Fibroblast of skin of left biceps (primary cell): ENCODE measurements at places on chromosomes 3 and 15.
A peak's percentile ranks its signal among the peaks of the same experiment; 100 is the strongest.

- no peak for DNase-seq
These were observed 9.1 kb downstream of the TASOR start for GRCh38 chr3:56673781-56674457.

DNA sequence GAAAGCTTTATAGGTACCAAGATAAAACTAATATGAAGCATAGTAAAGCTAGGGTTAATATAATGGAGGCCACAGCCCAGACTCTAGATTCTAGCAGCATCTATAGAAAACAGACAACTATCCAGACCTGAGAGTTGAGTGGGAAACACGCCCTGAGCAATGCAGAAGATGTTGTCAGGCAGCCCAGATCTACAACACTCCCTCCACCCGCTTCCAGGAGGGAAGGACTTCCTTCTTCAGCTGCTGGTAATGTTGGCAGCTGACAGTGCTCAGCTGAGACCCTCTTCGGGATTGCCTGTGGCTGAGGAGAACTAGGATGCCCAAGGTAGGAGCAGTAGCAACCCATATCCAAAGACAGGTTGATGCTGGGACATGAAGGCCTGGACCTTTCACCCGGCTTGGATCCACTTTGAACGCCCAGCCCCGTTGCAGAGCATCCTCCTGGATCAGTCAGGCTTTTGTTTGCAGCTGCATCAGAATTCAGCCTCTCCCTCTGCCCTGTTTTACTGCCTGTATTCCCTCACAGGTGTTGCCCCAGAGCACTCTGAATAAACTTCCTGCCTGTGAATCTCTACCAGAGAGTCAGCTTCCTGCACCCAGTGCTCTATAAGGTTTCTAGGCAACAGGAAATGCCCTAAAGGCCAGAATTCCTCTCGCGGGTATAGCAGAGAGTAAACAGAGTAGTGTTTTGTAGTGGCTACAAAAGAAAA lies 174.7 kb upstream of the IL12A start:
- DNase-seq, result no peak

GRCh38 chr3:110430146-110430545 lies 641.5 kb upstream of the NECTIN3 start:
- DNase-seq, result no peak

DNA sequence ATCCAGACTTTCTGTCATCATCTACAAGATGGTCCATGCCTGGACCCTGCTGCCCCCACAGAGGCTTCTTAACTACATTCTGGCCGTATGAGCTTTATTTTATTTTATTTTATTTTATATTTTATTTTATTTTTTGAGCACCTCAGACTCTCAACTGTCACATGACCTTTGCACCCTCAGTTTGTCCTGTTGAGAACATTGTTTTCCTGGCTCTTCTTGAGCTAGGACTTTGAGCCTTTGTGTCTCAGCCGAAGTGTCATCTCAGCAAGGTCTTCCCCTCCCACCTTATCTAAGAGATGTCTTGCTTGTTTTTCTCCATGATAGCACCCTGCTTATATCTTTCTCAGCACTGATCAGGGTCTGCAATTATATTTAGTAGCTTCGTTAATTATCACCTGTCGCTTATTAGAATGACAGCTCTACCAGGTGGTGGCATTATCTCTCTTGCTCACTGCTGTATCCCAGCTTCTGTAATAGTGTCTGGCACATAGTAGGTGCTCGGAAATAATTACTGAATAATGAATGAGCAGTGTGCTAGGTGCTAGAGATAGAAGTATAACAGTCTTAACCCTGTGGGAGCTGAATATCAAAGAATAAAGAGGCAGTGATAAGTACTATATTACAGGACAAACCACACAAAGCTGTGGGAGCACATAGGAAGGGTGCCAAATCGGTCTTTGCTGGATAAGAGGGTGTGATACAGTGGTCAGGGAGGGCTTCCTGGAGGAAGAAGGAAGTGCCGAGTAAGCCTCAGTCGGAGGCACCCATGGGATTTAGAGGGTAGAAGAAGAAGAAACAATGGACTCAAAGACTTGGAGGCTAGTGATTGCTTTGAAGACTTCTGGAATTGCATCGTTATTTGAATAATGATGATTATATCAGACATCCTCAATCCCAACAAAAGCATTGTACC lies 136.2 kb downstream of the ITPR1 start:
- no peak for DNase-seq

- DNase-seq, result no peak
These were observed 453.2 kb upstream of the CDIN1 start for GRCh38 chr15:36126194-36126593.

GRCh38 chr3:97821287-97821773 lies 481 bp upstream of the CRYBG3 start:
- no peak for DNase-seq

- no peak for DNase-seq
These were observed 146.0 kb upstream of the FRMD4B start for GRCh38 chr3:69531576-69532546.

- no peak for DNase-seq
These were observed 11.1 kb upstream of the TPRG1 start for GRCh38 chr3:189160519-189161309.

- DNase-seq, result no peak
These were observed 65.3 kb downstream of the IGF2BP2 start for GRCh38 chr3:185759512-185759911.

- no peak for DNase-seq
These were observed 151.4 kb downstream of the KLF13 start for GRCh38 chr15:31477851-31478701.

- DNase-seq, result no peak
These were observed 637 bp downstream of the CIP2A start for GRCh38 chr3:108588601-108589000.

DNA sequence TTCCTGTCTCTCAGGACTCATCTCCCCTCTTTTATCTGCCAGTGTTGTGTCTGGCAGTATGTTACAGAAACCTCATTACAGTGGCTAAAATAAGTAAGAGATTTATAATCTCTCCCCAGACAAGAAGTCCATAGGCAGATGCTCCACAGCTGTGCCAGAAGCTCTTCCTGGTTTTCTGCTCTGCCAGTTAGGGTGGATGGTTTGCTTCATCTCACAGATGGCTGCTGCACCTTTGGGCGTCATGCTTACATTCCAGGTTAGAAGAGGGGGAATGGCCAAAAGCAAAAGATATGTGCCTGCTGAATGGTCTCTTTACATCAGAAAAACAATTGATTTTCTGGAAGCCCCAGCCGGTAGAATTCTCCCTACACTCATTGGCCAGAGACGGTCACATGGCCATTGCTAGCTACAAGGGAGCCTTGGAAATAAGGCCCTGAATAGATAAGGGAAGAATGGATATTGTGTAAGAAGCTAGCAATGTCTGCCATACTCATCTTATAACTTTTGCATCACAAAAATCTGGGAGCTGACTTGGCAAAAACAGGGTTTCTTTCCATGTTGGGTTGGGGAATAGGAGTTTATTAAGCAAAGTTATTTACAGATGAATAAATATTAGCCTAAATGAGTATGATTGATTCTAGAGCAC lies 91.1 kb downstream of the PDCD6IP start:
- DNase-seq, result no peak

GRCh38 chr3:39149498-39150147 lies 3.8 kb downstream of the CSRNP1 start:
- DNase-seq, result no peak

DNA sequence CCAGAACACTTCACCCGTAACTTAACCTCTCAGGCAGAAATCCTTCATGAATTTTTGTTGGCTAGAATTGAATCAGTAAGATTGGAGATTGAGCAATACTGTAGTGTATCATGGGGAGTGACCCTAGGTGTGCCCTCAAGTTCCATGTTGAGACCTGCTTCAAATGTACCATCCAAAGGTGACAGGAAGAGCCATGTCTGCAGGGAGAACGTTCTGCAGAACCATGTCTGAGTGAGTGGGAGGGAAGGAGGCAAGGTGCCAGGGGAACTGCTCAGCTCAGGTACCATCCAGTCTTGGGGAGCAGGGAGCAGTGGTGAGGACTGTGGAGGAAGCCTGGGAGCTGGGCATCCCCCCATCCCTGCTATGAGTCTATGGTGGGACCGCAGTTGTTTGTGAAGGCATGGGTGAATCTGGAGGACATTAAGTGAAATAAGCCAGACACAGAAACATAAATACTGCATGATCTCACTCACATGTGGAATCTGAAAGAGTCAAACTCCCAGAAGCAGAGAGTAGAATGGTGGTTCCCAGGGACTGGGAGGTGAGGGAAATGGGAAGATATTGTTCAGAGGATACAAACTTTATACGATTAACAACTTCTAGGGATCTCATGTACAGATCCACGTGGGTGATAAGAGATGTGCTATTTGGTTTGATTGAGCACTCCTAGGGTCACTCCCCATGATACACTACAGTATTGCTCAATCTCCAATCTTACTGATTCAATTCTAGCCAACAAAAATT lies 23.3 kb downstream of the CFAP161 start:
- no peak for DNase-seq

GRCh38 chr15:68812069-68812468 lies 8.6 kb downstream of the ANP32A start:
- no peak for DNase-seq

DNA sequence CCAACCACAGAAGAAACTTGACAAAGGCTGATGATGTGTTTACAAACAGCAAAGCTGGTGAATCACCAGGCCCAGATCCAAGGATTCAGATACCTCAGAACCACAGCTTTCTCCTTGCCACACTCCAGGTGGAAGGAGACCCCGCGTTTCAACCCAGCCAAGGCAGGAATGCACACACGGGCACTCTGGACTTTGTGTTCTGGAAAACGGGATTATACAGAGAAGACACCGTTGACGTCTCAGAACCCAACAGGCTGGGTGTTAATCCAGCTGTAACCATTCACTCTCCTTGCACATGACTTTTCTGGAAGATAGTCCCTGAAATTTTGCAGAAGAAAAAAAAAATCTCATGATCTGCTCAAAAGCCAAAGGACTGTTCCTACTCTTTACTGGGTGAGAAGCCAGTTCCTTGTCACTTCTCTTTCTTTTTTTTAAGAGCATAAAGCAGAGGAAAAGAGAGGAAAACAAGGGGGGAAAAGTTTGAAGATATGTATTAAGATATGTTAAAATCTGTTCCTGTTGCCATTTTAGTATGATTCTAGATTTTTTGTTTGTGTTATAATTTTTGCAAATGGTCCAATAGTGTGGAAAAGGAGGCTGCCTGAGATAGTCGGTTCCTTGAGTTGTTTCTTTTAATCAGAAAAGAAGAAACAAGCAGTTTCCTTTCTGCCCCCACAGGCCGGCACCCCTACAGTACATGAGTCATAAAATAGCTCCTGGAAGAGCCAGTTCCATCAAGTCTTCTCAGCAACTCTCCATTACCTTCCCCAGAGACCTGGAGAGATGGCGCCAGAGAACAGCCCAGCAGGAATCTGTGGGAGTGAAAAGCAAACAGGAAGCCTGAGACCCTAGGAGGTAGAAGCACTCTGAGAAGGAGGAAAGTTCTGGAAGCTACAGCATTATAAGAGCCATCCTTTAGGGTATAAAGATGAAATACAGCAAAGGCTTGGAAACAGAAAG lies 73.1 kb downstream of the RORA start:
- DNase-seq, result peak; percentile 15

DNA sequence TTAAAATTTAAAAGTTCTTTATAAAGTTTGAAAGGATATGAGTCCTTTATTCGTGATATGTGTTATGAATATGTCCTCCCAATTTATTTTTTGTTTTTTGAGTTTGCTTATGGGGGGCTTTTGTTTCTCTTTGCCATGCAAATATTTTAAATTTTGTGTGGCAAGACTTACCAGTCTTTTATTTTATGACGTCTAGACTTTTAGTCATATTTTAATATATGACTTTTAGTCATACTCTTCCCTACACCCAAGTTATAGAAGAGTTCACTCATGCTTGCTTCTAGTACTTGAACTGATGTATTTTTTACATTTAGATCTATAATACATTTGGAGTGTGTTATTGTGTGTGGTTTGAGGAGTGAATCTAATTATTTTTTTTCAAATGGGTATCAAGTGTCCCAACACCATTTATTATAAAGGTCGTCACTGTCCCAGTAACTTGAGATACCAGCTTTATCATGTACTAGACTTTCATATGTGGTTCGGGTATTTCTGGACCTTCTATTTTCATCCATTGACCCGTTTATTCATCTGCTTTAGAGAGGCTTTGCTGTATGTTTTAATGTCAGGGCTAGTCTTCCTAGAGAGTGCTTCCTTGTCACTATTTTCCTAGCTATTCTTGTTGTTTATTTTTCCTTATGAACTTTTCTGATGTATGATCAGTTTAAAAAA lies 755 bp downstream of the PARP15 start:
- DNase-seq, result no peak

- no peak for DNase-seq
These were observed 17.0 kb downstream of the THAP10 start for GRCh38 chr15:70875001-70875782.

GRCh38 chr3:94132777-94133176 lies 69.9 kb downstream of the NSUN3 start:
- DNase-seq, result no peak

GRCh38 chr3:4495294-4496086 lies 2.3 kb downstream of the ITPR1 start:
- DNase-seq, result no peak

GRCh38 chr3:197222937-197223370 lies 75.5 kb downstream of the DLG1 start:
- DNase-seq, result no peak

GRCh38 chr3:167808910-167809309 lies 73.4 kb downstream of the SERPINI1 start:
- DNase-seq, result no peak

- no peak for DNase-seq
These were observed 173.8 kb upstream of the ARRDC4 start for GRCh38 chr15:97786741-97787140.

GRCh38 chr3:64344721-64345207 lies 119.5 kb upstream of the PRICKLE2 start:
- DNase-seq, result no peak

DNA sequence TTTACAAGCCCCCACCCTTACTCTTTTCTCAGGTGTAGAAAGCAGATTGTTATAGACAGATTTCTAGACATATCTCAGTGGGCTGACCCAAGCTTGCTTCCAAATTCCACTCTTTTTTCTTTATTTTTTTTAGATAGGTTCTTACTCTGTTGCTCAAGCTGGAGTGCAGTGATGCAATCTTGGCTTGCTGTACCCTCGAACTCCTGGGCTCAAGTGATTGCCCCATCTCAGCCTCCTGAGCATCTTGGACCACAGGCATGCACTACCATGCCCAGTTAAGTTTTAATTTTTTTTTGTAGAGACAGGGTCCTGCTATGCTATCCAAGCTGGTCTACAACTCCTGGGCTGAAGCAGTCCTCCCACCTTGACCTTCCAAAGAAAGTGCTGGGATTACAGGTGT lies 53.5 kb upstream of the ADAMTS9 start:
- DNase-seq, result peak; percentile 11
